ENCODE measurements at places on chromosomes 3 and 15. TPM values are rescaled to one million over a fixed set of nuclear protein-coding genes. Genes with fewer than 3 reads are reported as not detected.

The MITF gene
- total RNA-seq: 14.1 TPM

DNA sequence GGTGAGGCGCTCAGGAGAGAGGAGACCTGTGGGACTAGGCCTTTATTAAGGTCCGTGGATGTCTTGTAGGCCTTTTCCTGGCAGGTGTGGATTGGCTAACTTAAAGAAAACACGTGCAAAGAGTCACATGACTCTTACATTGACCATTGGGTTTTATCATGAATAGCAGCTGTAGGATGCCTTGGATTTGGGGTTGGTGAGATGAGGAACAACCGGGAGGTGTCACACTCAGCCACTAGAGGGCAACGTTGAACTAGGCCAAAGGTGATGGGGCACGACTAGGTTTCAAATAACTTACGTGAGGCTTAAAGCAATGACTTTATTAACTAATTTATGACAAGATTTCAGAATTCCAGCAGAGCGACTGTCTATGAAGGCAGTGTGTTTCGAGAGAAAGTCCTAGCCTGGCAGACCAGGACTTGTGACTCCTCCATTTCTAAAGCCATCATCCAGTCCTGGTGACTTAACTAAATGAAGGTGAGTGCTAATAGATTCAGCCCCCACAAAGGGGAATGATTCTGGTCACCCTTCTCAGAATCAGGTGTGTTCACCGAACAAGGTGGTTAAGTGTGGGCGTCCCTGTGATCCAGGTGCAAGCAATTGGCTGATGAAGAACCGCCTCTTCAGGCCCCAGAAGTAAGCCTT lies 345.6 kb downstream of the MCTP2 start:
- no peak for DNase-seq

- no peak for DNase-seq
Observed at GRCh38 chr3:54575618-54575960, 352.3 kb downstream of the LRTM1 start.

DNA sequence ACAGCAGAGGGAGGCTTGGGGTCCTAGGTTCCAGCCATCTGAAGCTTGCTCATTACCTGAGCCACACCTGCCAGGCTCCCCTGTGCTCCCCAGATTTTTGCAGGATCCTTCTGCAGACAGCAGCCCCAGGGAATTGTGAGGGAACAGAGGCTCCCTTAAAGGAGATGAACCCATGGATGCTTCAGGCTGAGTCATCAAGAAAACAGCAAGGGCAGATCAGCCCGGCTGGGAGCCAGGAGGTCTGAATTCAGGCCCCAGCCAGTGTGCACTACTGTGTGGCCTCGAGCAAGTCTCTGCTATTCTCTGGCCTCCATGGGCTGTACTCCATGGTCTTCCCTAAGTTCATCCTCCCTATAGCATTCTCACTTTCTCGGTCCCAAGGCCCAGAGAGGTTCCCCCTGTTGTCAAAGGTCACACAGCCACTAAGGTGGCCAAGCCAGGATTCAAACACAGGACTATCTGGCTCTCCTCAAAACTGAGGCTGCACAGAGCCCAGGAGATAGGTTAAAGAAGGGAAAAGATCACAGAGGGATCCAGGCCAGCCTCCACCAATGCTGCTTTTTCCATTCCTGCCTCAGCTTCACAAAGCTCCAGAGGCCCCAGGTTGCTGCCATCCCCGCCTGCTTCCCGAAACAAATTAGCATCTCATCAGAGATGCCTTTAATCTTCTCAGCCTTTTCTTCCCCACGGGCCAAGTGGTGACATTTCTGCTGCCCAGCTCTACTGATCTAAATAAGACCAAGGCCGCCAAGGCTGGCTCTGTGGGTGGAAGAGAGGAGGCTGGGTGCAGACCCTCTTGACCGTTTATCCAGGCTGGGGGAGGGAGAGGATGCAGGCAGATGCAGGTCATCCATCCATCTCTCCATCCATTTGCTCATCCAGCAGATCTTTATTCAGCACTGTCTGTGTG lies 21.2 kb upstream of the GRIP2 start:
- DNase-seq: no peak

GRCh38 chr15:99433757-99434450 lies 131.9 kb upstream of the MEF2A start:
- no peak for DNase-seq

The CCR9 gene
- total RNA-seq: not detected

DNA sequence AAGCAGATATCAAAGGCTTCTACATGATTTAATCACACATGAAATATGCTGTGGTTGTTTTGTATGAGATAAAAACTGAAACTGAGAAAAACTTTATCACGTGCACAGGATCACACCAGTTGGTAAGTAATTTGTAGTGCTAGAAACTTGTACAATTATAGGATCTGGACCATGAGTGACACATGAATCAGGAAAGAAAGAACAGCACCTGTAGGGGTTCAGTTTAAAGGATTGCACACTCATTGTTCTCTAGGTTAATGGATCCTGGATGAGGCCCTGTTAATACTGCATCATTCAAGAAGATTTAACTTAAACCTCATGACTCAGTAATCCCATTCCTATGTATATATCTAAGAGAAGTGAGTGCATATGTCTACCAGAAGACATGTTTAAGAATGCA lies 87.9 kb downstream of the STT3B start:
- no peak for DNase-seq

The CHRM5 gene
- total RNA-seq: 1.5 TPM

GRCh38 chr3:39804951-39805350 lies 4.5 kb upstream of the MYRIP start:
- DNase-seq: no peak

The FETUB gene
- total RNA-seq: 0.47 TPM

DNA sequence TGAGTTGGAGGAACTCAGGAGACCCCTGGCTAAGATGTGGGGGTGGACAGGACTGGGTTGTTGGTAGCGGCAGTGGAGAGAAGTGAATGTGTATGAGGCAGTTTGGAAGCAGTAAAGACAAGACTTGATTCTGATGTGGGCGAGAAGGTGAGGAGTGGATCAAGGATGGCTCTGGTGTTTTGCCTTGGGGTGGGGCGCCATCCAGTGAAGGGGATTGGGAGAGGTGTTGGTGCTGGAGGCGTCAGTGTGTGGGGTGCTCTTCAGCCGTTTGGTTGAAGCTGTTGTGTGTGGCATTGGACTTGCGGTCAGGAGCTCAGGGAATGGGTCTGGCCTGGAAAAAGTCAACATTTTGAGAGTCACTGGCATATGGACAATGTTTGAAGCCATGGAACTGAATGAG lies 13.3 kb downstream of the FAN1 start:
- no peak for DNase-seq

- DNase-seq: no peak
Observed at GRCh38 chr15:51191072-51191670, 96.5 kb upstream of the TNFAIP8L3 start.

- DNase-seq: no peak
Observed at GRCh38 chr3:197554196-197554561, 1.6 kb downstream of the BDH1 start.

DNA sequence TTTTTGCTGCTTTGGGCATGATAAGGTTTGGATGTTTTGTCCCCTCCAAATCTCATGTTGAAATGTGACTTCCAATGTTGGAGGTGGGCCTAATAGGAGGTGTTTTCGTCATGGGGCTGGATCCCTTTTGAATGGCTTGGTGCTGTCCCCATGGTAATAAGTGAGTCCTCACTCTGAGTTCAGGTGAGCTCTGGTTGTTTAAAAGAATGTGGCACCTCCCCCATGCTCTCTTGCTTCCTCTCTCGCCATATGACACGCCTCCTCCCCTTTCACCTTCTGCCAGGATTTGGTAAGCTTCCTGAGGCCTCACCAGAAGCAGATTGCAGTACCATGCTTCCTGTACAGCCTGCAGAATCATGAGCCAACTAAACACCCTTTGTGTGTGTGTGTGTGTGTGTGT lies 255.5 kb downstream of the EPHB1 start:
- DNase-seq: no peak
